ENCODE measurements at places on chromosomes 5 and 9. TPM values are rescaled to one million over a fixed set of nuclear protein-coding genes. Genes with fewer than 3 reads are reported as not detected.

PCDH12 gene
- 0.31 TPM for total RNA-seq

TMEM245 gene
- total RNA-seq, result 26.7 TPM

AGXT2 gene
- not detected for total RNA-seq

PCDHGB4 gene
- total RNA-seq, result not detected

TMEM232 gene
- total RNA-seq, result 0.49 TPM

GGTA1 gene
- not detected for total RNA-seq

GAS1 gene
- 0.11 TPM for total RNA-seq

CEMIP2 gene
- total RNA-seq, result 58.7 TPM

TMEM171 gene
- not detected for total RNA-seq

TERT gene
- 12.5 TPM for total RNA-seq

REXO4 gene
- total RNA-seq, result 36.7 TPM

SNAPC4 gene
- total RNA-seq, result 17.1 TPM

CDX1 gene
- not detected for total RNA-seq

PRDM9 gene
- total RNA-seq, result not detected

FST gene
- 0.43 TPM for total RNA-seq

MSMP gene
- 0.67 TPM for total RNA-seq

PCDHGC3 gene
- not detected for total RNA-seq

PDCD1LG2 gene
- total RNA-seq, result 0.13 TPM

PCDHGA5 gene
- total RNA-seq, result not detected

SPAG8 gene
- 0.63 TPM for total RNA-seq

TOR4A gene
- total RNA-seq, result 2.9 TPM

TAF11L5 gene
- total RNA-seq, result not detected

WNK2 gene
- 1.7 TPM for total RNA-seq

KLF4 gene
- 1.6 TPM for total RNA-seq

IPO11 gene
- 61.2 TPM for total RNA-seq

BRD3OS gene
- total RNA-seq, result 8.1 TPM

ZNF618 gene
- 0.27 TPM for total RNA-seq

IDNK gene
- total RNA-seq, result 4.8 TPM

MAPKAP1 gene
- 58.8 TPM for total RNA-seq

BHMT2 gene
- not detected for total RNA-seq

HAPLN1 gene
- total RNA-seq, result not detected

CDKN2B-AS1 gene
- total RNA-seq, result 0.81 TPM

BAAT gene
- not detected for total RNA-seq

IRX1 gene
- total RNA-seq, result not detected

TMEM141 gene
- 51.1 TPM for total RNA-seq

ENHO gene
- total RNA-seq, result not detected

ALDH1A1 gene
- not detected for total RNA-seq

SLC36A3 gene
- not detected for total RNA-seq

SPATA31A6 gene
- not detected for total RNA-seq

PTCD2 gene
- 10.9 TPM for total RNA-seq

ANXA2R gene
- total RNA-seq, result 10.4 TPM

CDH10 gene
- not detected for total RNA-seq

RALGDS gene
- 80.5 TPM for total RNA-seq

INSL6 gene
- not detected for total RNA-seq

BTNL3 gene
- not detected for total RNA-seq

OSMR gene
- not detected for total RNA-seq

Measured in activated CD8-positive, alpha-beta T cell treated with anti-CD3 and anti-CD28 coated beads for 36 hours (primary cell).